Ureter (tissue), 1 donor: ENCODE measurements at places on chromosomes 13 and 19. TPM values are rescaled to one million over a fixed set of nuclear protein-coding genes. Genes with fewer than 3 reads are reported as not detected.

S1PR5 gene
- total RNA-seq = 4.6 TPM

TLE2 gene
- 95.2 TPM for total RNA-seq

DNA sequence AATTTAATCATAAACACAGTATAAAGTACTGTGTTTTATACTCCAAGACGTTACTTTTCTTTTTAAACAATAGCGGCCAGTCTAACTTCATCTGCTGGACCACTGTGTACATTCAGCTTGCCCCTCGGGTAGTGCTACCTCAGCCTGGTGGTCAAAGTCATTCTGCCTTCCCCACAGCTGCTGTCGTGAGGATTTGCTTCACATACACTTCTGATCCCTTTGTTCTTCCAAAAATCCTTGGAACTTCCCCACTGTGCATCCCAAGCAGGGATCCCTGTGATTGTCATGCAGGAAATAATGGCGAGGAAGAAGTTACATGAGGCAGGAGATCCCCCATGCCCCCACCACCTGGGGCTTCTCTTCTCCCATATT is 234.9 kb upstream of the STARD13 start:
- DNase-seq = no peak

GRCh38 chr13:73171271-73171682 is 112.5 kb downstream of the KLF5 start:
- DNase-seq = no peak

DNA sequence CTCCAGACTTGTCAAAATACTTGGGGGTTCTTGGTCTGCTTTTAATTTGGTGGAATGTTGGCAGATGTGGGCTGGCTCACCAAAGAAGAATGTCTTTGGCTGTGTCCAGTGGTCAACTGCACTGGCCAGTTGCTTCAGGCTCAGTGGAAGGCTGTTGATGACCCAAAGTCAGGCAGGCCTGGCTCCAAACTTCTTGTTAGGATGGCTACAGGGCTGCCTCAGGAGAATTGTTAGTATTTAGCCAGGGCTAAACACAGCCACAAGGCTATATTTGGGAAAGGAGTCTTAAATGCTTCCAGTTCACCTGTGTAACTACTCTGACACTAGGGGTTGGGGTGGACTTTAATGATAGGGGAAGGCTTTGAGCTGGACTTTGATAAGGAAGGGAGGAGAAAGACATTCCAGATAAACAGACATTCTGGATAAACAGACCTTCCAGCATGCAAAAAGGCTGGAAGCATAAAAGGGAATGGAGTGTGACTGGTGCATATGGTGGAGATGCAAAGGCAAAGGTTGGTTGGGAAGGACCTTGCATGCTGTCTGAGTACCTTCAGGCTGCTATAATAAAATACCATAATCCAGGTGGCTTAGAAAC is 116.8 kb downstream of the FOXO1 start:
- DNase-seq = no peak

GRCh38 chr13:49058761-49059160 is 83.0 kb downstream of the FNDC3A start:
- no peak for DNase-seq

- no peak for DNase-seq
Measured at GRCh38 chr19:15464394-15465385, at the start of gene RASAL3. RASAL3 (minus strand) TSS chr19:15464544; CDS start chr19:15464358, 186 bp downstream.

DNA sequence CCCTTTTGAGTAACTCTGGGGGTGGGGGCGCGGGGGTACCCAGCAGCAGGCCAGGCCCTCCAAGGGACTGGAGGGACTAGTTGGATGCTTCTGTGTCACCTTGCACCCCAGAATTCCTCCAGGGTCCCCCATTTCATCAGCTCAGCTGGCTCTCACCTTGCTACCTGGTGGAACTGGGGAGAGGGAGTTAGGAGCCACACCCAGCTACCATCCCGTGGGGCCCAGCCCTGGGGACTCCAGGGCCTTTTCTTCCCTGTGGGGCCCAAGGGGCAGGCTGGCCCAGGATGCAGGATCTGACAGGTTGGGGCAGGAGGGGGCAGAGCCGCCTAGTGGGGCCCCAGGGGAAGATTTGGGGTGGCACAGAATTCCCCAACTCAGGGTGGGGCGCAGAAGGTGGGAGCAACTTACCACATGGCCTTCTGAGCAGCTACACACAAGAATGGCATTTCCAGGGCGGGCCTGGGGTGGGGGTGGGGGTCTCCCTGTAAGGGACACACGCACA is 32.8 kb upstream of the NANOS3 start:
- no peak for DNase-seq
